Left colon (tissue), 2 donors: ENCODE measurements at places on chromosomes 6 and 20.

GRCh38 chr6:39243809-39244208 lies 14.5 kb upstream of the KCNK5 start:
- DNase-seq, result no peak

DNA sequence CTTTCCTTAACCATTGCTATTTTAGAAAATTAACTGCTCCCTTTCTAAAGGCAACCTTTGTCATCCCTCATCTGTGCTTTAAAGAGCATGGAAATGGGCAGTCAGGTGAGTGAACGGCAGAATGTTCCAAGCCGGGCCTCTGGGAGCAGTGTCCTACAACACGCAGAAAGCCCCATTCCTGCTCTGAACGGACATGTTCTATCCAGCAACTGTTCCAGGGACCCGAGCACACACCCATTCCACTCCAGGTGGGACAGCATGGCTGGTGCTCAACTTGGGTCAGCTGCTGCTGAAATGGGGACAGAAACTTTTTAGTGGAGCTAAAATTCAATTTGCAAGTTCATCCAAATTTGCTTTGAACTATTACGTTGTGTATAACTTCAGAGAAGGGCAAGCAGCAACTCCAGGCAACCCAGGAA lies 26.7 kb downstream of the DIDO1 start:
- peak; percentile 50 for DNase-seq

DNA sequence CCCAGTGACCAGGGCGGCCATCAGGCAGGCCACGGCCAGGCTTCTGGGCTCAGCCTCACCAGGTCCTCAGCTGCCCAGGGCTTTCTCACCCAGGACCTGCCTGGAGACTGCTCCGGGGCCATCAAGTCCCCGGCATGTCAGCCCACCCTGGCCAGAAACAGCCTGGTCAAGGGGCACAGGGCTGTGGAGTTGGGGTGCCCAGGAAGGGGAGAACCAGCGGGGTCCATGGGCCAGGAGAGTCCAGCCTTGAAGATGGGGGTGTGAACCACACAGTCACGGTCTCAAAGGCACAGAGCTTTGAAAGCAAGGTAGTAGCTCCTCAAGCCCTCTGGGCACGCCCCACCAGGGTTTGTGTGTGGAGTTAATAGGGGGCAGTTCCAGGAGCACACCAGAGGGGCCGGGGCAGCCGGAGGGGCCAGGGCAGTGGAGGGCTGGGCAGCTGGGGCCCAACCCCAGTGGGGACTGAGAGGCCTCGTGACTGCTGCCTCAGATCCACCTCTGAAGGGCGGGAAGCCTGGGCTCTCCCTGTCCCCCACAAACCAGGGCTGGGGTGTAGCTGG lies 48.0 kb upstream of the BHLHE23 start:
- DNase-seq, result no peak

GRCh38 chr20:31602779-31603441 lies 2.2 kb upstream of the ID1 start:
- no peak for DNase-seq

DNA sequence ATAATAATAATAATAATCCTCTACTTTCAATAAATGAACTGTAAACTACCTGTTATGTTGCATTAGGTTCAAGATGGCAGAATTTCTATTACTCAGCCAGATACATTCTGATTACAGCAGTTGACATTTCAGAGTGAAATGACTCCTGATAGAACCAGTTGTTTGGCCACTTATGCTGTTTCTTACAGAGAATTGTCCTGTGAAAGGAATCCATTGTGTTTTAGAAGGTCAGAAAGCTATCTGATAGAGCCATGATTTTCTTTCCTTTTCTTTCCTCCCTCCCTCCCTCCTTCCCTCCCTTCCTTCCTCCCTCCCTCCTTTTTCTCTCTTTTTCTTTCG lies 16.6 kb downstream of the GJA10 start:
- no peak for DNase-seq

- no peak for DNase-seq
These were observed 30.8 kb upstream of the PPP1R3G start for GRCh38 chr6:5054245-5054873.

DNA sequence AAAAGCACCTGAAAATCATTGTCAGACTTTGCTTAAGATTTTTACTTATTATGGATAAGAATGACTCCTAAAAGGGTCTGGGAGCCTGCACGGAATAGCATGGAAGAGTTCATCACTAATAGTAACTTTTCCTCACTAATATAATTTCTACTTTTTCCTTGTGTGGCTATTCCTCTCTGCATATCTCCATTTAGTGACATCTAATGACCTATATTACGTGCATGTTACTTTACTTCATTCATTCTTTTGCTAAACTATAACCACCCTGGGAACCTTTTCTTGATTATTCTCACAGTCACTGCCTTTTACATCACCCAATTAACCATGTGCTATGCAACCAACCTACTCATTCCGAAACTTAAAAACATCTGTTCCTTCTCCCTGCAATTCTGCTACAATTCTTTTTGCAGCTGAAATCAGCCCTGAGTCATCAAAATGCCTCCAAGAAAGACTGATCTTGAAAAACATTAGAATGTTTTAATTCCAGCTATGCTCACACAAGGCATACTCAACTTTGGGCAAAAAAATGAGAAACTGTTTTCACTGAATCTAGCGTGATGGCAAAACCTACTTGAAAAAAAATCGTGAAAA lies 313.3 kb downstream of the RNGTT start:
- no peak for DNase-seq

GRCh38 chr20:58551631-58552030 lies 36.4 kb upstream of the APCDD1L start:
- no peak for DNase-seq

GRCh38 chr6:124446961-124447360 lies 515.3 kb upstream of the RNF217 start:
- DNase-seq, result no peak

- DNase-seq, result no peak
These were observed 165.4 kb upstream of the GMDS start for GRCh38 chr6:2410656-2411380.

- no peak for DNase-seq
These were observed 626 bp downstream of the STX7 start for GRCh38 chr6:132512342-132512637.

DNA sequence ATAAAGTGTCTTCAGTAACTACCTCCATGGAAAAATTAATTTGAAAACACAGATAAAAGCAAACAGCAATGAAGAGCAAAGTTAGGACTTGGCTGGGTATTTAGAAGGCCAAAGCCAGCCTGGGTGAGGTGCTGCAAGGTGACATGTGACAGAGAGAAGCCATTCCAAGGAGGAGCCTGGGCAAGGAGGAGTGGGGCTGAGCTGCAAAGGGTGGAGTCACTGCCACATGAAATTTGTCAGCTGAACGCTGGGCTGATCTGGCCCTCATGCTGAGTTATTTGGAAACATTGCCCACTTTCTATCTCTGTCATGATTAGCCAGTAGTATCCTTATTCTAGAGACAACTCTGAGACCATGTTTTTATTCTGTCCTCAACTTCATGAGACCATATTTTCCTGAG lies 76.3 kb downstream of the PERP start:
- DNase-seq, result no peak

GRCh38 chr6:43803783-43804549 lies 34.0 kb downstream of the VEGFA start:
- DNase-seq, result no peak

DNA sequence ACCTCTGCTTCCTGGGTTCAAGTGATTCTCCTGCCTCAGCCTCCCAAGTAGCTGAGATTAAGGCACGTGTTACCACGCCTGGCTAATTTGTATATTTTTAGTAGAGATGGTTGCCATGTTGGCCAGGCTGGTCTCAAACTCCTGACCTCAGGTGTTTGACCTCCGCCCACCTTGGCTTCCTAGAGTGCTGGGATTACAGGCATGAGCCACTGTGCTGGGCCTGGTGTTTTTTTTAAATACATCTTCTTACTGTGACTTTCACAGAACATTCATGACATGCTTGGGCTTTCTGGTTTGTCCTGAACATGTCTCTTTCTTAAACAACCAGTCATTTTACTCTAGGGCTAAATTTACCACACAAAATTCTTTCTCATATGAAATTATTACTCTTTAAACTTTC lies 34.7 kb upstream of the FAM8A1 start:
- no peak for DNase-seq

DNA sequence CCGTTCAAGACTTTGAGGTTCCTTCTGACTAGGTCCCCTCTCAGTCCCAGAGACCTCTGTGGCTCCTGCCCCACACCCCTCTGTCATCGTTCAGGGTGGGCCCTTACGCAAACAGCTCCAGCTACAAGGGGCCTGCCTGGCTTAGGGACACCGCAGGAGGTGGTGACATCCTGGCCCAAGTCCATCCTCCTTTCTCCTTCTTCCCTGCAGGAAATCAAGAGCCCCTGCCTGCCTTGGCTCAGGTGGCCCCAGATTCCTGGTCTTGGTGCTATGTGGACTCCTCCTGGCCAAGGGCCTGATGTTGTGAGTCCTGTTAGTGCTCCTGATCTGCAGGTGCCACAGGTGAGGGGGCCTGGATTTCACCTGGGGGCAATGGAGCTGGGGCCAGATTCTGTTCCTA lies 8.1 kb downstream of the TREML4 start:
- DNase-seq, result no peak

DNA sequence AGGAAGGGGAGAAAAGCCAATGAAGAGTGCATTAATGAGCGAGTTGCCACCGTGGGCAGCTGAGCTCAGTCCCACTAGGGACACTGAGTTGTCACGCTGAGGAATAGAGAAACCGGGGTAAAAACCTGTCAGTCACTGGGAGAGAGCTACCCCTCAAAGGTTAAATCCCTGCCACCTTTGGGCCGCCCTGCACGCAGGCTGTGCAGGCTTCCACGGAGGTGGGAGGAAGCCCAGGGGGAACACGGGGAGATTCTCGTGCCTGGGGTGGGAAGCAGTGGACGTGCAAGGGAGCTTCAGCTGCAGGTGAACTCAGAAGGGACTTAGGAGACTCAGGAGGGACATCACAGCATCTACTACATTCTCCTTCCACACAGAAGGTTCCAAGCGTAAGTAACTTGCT lies 50.5 kb downstream of the BFSP1 start:
- no peak for DNase-seq

- DNase-seq, result no peak
These were observed 44.3 kb downstream of the CTCFL start for GRCh38 chr20:57480444-57481160.

- no peak for DNase-seq
These were observed 560.8 kb downstream of the CD109 start for GRCh38 chr6:74256781-74257180.

DNA sequence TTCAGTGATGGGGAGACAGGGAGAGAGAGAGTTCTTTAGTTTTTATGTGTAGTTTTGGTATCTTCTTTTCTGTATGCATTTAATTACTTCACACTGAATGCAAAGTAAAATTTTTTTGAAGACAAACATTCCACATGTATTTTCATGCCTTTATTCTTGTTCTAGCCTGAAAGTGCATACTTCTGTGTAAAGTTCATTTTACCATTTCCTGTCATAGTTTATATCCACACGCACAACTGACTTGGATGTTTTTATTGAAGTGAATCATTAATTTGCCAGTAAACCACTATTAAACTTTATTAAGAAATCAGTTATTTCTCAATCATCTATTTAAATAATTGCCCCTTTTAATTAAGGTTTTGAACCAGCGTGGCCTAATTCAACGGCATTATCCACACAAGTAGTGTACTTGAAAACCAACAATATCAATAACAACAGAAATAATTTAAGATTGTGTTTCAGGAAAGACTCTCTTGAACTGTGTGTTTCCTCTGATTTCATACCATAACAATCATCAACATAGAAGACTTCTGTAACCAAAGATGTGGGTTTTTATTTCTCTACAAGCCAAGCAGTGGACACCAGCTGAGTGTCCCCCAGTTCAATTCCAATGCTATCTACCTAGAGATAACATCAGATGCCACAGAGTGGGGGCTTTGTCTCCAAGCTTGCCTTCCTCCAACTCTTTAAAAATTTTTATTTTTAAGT lies 512.7 kb upstream of the JAG1 start:
- DNase-seq, result no peak

GRCh38 chr6:150639823-150640331 lies 40.2 kb downstream of the PLEKHG1 start:
- no peak for DNase-seq

DNA sequence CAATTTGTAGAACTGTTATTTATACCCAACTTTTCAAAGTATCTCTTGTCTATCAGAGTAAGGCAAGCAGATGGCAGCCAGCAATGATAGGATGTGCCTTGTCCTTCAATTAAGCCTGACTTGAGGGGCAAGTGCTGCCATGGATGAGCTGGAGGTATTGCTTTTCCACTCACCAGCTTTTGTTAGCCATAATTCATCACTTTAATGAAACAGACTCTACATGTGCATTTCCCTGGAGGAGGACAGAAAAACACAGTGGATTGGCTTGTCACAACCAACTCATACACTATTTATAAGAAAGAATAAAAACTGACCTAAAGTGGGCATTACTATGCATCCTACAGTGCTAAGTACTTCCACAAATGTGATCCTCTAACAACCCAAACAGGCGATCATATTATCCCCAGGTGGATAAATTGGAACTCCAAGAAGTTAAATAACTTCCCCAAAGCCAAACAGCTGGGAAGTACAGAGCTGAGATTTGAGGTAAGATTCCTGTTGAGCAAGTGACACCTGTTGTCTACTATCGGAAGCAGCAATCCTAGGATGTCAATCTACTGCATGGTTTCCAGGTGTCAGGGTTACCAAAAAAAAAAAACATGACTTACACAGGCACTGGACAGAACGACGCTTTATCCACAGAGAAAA lies 73.9 kb upstream of the NRSN1 start:
- DNase-seq, result no peak

- no peak for DNase-seq
These were observed 82.6 kb downstream of the EPB41L2 start for GRCh38 chr6:130980310-130981032.

- no peak for DNase-seq
These were observed 215.4 kb downstream of the HDGFL1 start for GRCh38 chr6:22784601-22785410.

DNA sequence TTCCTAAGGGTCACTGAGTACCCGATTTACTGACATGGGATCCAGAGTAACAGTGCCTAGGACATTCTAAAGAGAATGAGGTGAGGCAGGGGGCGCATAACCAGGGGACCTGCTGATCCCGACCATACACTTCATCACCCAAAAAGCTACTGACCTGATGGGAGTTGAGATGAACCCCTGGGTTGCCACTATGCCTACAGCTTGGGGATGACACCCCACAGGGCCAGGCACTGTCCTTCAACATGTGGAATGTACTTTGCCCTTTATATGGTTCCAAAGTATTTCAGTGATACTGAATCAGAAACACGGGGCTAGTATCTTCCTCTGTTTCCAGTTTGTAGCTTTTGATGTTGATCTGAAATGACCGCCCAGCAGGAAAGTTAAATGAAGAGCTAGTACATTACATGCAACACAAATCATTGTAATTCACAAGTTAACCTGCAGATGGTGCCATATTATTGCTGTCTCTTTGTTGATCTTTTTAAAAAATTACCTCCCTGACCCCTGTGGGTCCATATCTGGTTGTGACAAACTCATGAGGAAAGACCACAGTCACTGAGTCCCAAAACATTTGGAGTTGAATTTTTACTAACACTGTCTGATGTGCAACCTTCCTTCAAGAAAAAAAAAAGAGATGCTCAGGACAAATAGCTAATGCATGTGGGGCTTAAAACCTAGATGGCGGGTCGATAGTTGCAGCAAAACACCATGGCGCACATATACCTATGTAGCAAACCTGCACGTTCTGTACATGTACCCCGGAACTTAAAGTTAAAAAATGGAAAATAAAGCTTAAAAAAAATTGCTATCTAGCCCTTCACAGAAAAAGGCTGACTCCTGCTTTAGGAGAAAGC lies 42.7 kb upstream of the GCNT2 start:
- DNase-seq, result no peak
